Epithelial cell of proximal tubule (primary cell): ENCODE measurements at places on chromosomes 7 and 10.

GRCh38 chr7:39616138-39616537 is 7.2 kb upstream of the RALA start:
- no peak for DNase-seq

- no peak for DNase-seq
These were observed 183.1 kb upstream of the YAE1 start for GRCh38 chr7:39383136-39383535.

DNA sequence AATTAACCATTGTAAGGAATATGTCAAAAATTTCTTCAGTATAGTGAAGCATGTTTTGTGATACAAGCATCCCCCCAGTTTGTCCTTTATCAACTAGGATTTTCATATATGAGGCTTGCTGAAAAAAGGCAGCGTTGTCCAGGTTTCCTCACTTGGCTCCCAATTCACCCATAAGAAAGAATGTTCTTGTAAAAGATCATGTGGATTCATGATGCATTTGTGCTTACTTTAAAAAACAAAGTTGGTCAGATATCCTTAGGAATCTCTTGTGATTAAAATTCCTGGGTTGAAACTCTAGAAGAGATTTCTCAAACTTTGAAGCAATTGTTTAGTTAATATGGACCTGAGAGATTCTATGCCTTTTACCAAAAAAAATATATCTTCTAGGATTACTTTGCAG is 181.8 kb downstream of the KIAA1217 start:
- DNase-seq: no peak

DNA sequence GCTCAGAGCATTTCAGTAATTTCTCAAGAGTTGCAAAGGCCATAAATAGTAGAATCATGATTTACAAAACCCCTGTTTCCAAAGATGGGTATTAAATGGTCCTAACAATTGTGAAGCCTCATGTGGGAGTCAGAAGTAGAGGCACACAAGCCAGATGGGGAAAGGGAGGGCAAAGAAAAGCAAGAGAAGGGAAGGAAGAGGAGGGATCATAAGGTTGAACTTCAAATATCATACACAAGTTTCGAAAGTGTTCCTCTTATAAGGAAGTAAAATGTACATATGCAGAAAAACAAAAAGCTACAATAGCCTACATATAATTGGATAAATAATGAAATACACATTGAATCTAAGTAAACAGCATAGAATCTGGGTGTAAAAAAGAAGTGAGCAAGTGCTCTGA is 6.0 kb downstream of the LIPN start:
- no peak for DNase-seq

GRCh38 chr10:94383530-94383929 is 18.8 kb upstream of the TBC1D12 start:
- DNase-seq: no peak

- no peak for DNase-seq
These were observed 172.3 kb downstream of the WDR37 start for GRCh38 chr10:1228467-1228975.

- no peak for DNase-seq
These were observed 6.0 kb upstream of the MNX1 start for GRCh38 chr7:157016352-157017041.

GRCh38 chr7:115906731-115907130 is 123.8 kb downstream of the TFEC start:
- no peak for DNase-seq

GRCh38 chr7:64890761-64891362 is 12.2 kb upstream of the ZNF273 start:
- no peak for DNase-seq

DNA sequence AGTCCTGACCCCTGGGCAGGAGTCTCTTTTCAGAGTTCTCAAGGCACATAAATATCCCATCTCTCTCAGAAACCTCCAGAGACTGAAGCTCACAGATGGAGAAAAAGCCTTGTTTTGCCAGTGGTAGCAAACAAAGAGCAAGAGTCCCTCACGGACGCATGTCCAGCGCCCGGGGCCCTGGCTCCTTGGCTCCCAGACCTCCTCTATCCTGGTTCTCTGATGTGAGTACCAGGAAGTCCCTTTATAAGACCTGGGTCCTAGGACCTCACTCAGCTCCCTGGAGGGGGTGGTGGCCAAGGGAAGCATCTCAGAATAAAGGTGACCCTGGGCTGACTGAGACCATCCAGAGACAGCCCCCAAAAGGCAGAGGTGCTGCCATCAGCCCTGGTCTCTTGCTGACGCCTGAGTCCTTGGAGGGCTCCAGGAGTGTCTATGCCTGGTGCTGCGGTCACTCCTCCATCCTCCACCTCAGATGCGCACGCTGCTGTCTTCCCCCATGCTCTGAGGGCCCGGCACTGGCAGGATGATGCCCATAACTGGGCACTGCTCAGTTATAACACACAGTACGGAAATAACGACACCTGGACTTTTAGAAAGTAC is 221.5 kb downstream of the TNS3 start:
- DNase-seq: no peak

DNA sequence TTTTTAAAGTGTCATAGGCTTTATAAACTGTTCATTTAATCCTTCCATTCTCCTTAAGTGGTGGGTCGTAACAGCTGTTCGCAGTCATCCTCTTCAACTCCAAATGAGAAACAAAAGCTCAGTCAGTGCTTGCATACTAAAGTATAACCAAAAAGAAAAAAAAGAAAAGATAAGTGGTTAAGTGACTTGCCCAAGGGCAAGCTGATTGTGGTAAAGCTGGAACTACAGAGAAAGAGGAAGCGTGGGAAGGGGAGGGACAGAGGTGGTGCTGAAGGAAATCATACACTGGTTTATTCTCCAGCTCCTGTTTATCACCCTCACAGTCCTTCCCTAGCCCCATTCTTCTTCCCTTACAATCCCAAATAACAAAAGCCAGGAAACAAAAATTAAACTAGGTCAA is 29.6 kb downstream of the IDE start:
- no peak for DNase-seq

GRCh38 chr7:149220534-149220933 is 18.9 kb upstream of the ZNF212 start:
- DNase-seq: no peak

DNA sequence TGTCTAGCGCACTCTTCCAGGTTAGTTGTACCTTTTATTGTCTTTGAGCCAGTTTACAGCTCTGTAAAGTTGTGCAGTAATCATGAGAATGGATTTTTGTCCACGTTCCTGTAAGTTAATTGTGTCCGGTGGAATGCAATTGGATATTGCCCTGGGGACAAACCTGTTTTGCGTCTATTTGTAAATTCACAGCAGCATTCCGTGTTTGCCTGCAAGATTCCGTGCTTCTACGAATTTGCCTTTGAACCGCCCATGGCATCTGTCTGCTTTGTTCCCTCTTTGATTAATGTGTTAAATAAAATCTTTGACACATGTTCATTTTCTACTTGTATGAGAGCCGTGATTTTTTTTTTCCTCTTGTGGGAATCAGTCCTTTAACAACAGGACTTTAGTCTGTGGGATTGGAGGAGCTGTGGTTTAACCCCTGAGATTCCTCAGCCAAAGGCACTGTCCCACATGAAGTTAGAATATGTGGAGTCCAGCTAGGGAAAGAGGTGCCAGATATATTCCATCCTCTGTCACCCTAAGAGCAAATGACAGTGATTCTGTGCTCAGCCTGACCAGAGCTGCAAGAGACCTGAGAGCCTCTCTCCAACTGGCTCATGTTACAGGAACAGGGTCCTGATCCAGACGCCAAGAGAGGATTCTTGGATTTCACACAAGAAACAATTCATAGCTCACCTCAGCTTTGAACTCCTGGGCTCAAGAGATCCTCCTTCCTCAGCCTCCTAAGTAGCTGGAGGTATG is 126.3 kb downstream of the COL26A1 start:
- peak; percentile 20 for DNase-seq

GRCh38 chr10:100693821-100694220 is 51.6 kb upstream of the PAX2 start:
- no peak for DNase-seq

- peak; percentile 63 for DNase-seq
These were observed 28.6 kb downstream of the SMKR1 start for GRCh38 chr7:129530795-129531391.

DNA sequence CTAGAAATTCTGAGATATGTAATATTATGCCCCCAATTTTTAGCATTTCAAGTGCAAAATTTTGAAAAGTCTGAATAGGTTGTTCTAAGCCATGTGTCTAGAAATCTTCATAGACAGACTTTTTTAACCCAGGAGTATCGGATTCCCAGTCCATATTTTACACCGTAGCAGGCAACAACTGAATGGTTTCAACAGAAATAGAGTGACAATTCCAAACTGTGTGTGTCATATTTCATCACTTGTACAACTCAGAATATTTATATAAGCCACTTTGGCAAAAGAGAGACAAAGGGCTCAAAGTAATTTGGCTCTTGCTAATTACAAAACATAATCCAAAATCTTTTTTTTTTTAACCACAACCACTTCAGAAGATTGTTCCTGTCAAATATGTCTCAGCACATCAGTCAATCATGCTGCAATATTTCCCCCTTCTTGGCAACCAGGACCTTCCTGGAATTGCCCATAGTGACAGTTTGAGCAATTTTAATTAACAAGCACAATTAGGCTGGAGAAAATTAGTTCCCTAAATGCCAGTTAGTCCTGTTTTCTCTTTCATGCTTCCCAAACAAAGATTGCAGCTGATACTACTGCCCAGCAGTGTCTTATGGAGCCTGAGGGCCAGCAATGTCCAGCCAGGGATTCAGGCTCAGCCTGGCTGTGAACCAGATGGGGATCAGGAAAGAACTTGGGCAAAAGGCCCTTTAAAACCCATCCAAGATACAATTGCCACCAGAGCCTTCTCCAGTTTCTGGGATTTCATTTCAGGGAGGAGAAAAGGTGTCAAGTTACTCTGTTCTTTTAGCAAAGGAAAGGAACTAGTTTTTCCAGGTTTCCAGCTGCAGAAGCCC is 533.3 kb upstream of the GHITM start:
- no peak for DNase-seq

GRCh38 chr10:114987995-114988394 is 50.0 kb downstream of the TRUB1 start:
- no peak for DNase-seq

DNA sequence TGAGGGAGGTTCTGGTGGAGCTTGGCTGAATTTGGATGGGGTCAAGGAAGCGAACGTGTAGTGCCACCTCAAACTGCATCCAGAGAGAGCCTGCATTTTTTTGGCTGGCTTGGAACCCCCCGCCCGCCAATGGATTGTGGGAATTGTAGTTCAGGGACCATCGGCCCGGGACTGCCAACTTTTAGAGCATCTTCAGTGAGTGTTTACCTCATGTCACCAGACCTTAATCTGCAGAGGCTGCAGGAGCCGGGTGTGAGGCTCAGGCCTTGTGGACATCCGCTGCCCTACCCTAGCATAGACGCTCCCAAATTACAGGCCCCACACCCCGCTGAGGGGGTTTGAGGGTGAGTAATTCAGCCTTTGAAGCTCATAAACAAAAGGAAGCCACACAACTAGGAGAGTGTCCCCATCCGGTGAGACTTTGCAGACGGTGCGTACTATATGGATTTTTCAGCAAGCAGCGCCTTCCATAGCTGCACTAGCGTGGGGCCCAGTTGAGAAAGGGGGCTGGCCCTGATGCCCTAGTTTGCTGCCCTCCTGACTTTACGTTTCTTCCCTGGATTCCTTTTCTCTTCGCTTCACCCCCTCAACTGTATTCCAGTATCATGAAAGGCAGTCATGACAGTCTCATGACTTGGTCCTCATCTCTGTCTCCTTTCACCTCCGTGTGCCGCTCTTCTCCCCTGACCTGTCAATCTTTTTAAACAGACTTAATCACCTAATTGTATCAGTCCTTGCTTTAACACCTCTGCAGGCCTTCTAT is 717 bp downstream of the CNPY4 start:
- DNase-seq: no peak

- no peak for DNase-seq
These were observed 381.1 kb downstream of the SDK1 start for GRCh38 chr7:3682028-3682710.

DNA sequence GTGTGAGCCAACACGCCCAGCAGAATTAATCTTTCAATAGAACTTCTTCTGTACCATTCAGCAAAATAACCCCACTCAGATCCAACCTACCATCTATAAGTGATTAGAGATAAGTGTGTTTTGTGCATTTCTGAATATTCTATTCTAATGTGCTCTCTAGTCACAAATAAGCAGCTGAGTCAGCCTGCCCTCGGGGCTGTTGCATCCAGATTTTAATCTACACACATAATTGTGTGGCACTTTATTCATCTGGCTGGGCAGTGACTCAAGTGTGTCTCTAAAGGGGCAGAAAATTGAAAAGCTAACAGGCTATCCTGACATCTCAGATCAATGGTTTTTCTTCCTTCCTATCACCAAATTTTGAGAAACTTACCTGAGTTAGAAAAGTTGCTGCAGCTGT is 60.3 kb downstream of the PRR15 start:
- DNase-seq: no peak

- DNase-seq: peak; percentile 83
These were observed 210.4 kb downstream of the SKIDA1 start for GRCh38 chr10:21314906-21315644.

- DNase-seq: no peak
These were observed 20.7 kb downstream of the PDIA4 start for GRCh38 chr7:149007611-149008010.

DNA sequence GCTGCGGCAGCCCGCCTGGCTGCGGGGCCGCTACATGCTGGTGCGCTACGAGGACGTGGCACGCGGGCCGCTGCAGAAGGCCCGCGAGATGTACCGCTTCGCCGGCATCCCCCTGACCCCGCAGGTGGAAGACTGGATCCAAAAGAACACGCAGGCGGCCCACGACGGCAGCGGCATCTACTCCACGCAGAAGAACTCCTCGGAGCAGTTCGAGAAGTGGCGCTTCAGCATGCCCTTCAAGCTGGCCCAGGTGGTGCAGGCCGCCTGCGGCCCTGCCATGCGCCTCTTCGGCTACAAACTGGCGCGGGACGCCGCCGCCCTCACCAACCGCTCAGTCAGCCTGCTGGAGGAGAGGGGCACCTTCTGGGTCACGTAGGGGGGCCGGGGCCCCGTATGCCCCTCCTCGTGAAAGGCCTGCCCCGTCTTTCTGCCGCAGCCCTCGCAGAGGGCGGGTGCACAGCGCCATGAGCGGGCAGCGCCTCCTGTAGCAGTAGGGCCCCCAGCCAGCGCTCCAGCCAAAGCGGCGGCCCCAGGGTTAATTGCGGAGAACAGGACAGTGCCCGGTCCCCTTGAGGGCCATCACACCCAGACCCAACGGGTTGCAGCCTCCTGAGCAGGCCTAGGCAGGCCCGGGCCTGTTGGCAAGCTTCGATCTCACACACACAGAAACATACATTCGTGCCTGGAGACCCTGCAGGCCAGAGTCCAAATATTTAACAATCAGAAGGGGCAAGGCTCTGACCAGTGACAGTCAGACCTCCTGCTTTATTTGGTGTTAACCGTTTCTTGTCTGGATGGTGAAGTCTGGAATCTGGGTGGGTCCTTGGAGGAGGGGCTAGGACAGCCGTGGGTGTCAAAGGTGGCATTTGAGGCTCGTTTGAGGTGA is 44.1 kb downstream of the CHST3 start:
- no peak for DNase-seq

- DNase-seq: no peak
These were observed 35.7 kb upstream of the MTPAP start for GRCh38 chr10:30384701-30385201.

DNA sequence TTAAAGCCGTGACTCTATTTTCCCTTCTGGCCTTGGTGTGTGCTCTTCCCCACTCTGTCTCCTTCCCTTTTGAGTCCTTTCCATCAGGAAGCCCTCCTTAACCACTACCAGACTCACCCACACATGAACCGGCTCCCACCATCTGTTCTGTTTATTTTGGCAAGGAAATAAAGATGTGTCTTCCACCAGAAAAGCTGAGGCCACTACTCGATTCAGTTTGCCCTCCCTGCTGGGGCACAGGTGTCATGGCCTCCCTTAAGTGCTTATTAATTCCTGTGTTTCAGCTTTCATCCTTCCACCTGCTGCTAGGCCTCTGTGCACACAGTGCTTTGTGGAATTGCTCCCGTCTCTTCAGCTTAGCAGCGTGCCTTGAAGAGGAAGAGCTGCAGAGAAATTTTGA is 16.7 kb downstream of the POR start:
- DNase-seq: no peak
